ENCODE measurements at places on chromosomes 6 and 20.

DNA sequence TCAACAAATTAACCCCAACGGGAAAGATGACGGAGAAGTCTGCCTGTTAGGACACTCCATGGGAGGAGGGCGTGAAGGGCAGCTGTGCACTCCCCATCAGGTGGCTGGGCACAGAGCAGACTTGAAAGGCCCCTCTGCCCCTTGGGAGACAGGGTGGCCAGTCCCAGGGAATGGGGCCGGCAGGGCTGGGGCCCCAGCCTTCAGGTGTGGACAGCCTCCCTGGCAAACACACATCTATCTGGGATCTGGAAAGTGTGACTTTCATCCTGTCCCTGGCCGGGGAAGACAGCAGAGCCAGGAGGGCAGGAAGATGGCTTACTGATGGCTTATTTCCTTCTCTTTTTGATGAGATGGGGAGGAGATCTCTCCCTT, 4.5 kb upstream of the FRMD1 start:
- DNase-seq, result no peak

DNA sequence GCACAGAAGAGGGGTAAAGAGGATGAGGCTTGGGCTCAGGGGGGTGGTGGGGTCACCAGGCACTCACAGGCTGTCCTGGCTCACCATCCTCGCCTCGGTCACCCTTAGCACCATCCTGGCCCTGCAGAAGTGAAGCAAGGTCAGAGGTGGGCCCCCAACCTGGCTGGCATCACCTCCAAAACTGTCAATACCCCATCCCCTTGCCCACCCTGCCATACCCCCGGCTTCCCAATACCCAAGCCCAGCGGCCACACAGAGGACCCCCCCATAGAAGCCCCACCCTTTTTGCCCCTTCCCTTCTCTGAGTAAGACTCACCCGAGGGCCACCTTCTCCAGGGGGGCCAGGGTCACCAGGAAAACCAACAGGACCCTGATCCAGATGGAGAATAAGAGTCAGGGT, 23.6 kb downstream of the COL11A2 start:
- DNase-seq, result no peak

- no peak for DNase-seq
These were observed 9.6 kb upstream of the SPDEF start for GRCh38 chr6:34565722-34566137.

DNA sequence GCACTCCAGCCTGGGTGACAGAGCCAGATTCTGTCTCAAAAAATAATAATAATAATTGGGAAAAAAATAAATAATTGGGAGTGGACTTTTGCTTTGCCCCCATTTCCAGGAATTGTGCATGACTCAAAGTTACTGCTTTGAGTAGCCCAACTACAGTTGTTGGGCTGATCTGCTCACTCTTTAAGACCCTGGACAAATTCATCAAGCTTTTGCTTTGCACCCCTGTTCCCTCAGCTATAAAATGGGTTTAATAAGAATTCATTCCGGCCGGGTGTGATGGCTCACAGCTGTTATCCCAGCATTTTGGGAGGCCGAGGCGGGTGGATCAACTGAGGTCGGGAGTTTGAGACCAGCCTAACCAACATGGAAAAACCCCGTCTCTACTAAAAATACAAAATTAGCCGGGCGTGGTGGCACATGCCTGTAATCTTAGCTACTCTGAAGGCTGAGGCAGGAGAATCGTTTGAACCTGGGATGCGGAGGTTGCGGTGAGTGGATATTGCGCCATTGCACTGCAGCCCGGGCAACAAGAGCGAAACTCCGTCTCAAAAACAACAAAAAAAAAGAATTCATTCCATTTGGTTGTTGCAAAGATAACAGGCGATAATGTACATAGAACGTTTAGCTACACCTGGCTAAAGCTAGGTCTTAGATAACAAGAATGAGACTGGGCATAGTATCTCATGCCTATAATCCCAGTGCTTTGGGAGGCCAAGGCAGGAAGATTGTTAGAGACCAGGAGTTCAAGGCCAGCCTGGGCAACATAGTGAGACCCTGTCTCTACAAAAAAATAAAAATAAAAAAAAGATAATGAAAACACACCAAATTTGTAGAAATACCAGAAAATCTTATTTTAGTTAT, 87.9 kb upstream of the ZNF217 start:
- no peak for DNase-seq

DNA sequence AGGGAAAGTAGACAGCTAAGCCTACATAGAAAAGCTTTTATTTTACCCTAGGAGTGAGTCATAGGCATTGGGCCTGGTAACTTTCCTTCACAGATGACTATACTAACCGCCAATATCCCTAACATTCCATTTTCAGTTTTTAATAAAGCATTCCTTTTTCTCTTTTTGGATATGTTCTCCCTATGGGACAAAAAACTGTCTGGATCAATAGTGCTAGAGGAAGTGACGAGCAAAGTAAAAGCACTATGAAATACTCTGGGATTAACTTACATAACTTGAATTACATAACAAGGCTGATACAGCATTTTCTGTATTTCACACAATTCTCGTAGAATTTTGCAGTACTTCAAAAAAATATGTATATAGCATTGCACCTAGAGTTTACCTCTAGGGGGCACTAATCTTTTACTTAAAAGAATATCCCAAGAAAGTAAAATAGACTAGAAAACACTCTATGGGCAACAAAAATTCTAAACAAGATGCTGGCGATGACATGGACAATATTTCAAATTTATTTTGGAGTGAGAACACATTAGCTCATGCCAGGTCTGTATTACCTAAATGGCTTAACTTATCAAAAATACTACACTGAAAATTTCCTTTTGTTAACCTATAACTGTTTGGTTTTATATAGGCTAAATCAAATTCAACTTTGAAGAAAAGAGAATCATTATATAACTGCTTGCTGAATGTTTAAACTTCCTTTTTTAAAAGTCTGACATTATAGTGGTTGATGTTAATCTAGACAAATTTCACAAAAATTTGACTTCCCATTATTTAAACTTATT, 66.3 kb upstream of the DST start:
- DNase-seq, result no peak

DNA sequence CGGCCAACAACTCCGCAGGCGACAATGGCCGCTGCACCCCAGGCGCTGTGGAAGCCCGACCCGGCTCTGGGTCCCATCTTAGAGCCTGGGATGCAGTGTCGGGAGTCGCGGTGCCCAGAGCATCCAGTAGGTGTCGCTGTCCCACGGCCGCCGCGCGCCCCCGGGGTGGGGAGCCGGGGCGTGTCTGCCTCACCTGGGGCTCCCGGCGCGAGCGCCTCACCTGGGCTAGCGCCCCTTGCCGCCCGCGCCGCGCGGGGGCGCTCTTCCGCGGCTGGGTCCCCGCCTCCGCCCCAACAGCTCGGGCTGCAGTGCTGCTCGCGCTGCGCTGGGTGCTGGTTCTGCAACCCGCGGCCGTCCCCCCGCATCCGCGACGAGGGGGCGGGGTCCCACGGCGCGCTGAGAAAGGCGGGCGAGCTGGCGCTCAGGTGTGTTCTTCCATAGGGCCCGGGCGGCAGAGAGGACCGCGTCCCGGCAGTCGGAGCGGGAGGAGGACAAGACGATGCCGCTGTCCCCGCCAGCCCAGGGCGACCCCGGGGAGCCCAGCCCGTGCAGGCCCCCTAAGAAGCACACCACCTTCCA, at the start of gene CRYBG1:
TSS of gene CRYBG1 (plus strand) at position 308 of the 579 bp plus-strand sequence. CDS start at position 500, 192 bp downstream.
- DNase-seq, result no peak

DNA sequence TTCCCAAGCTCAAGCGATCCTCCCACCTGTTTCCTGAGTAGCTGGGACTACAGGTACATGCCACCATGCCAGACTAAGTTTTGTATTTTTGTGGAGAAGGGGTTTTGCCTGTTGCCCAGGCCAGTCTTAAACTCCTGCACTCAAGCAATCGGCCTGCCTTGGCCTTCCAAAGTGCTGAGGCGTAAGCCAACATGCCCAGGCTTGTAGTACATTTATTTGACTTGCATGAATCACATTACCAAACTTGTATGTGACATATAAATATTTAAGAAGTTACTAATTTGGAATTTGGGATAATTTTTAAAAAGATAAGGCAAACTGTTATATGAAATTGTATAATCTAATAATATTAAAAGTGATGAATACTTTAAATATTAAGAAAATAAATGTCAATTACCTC, 157.6 kb downstream of the MCHR2 start:
- DNase-seq, result no peak

DNA sequence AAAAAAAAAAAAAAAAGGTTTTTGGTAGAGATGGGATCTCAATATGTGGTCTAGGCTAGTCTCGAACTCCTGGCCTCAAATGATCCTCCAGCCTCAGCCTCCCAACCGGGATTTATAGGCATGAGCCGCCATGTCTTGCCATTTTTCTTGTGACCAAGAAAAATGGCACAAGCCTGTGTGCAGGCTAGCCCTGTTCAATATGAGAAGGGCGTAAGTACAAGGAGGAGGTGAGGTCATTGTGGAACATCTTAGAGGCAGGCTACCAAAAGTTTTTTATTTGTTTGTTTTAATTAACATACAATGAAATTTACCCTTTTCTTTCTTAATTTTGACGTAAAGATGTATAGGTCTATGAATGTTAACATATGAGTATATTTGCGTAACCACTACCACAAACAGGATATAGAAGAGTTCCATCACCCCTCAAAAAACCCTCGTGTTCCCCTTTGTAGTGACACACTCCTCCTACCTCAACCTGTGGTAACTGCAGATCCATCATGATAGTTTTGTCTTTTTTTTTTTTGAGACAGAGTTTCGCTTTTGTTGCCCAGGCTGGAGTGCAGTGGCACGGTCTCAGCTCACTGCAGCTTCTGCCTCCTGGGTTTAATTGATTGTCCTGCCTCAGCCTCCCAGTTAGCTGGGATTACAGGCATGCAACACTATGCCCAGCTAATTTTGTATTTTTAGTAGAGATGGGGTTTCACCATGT, 28.3 kb upstream of the KIF3B start:
- DNase-seq, result no peak

GRCh38 chr20:16352321-16352720, 220.9 kb downstream of the KIF16B start:
- DNase-seq, result no peak

DNA sequence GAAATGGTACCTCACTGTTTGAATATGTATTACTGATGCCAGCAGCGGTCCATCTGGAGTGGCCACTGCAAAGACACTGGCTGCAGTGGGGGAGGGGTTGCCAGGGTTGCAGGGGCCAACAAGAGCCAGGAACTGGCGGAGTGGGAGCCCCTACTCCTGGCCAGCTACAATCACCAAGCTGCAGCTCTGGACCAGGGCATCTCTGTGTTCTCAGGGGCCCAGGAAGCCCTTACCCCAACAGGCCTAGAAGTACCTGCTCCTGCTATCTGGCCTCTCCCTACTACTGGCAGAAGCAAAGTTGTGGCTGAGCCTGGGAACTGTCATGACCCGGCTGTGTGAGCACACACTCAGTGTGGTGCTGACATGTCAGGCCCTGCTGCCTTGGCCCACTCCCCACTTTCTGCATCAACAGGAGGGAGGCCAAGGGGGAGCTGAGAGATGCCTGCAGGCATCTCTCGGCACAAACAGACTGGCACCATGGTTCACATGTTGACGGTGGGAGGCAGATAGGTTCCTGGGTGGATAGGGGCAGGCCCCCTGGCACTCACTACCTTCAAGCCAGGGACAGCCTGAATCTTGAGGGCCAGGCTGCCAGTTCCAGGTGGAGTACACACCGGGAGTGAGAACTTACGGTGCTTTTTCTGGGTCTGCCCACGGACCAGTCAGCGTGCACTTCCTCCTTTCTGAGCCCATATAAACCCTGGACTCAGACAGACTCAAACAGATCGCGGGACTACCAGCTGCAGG, 1188.0 kb downstream of the GRIK2 start:
- DNase-seq, result no peak

- no peak for DNase-seq
These were observed 82.7 kb downstream of the SIM1 start for GRCh38 chr6:100382031-100382430.

DNA sequence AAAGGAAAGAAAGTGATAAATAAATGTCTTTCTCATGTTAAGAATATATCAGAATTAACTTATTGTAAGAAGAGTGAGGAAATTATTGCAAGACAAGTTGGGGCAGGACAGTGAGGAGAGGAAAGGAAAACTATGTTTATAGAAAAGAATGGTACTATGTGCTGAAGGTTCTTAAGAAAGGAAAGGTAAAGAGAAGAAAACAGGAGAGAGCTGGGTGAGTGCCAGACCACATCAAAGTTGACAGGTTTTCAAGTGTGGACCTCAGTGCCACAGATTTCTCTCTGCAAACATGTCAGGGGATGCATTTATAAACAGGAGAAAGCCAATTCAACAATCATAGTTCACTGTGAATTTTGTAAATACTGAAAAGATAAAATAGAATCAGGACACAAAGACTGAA, 439.2 kb downstream of the PKHD1 start:
- no peak for DNase-seq

DNA sequence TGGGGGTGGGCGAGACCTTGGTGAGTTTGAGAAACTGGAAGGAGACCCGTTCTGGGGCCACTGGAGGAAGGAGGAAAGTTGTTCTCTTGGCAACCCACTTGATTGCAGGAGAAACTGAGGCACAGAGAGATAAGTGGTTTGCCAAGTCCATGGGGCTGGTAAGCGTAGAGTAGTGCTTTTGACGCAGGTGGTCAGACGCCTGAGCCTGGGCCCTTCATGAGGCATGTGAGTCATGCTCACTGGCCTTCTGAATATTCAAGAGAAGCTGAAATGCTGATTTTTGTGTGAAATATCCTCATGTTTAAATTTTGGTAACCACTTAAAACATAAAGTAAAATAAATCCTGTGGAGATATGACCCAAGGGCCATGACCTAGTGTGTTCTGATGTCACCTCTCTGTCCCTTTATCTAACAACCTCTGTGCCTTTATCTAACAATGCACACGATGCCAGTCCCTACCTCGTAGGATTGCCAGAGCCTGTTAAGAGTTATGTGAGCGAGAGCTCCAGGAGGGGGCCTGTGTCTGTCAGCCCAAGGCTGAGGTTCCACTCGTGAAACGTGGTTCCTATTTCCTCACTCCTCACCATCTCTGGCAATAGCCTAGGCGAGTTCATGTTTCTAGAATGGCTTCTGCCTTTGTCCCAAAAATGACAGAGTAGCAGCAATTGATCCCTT, 32.8 kb upstream of the PMEPA1 start:
- no peak for DNase-seq

- no peak for DNase-seq
These were observed 16.5 kb upstream of the HLA-A start for GRCh38 chr6:29925727-29926412.

DNA sequence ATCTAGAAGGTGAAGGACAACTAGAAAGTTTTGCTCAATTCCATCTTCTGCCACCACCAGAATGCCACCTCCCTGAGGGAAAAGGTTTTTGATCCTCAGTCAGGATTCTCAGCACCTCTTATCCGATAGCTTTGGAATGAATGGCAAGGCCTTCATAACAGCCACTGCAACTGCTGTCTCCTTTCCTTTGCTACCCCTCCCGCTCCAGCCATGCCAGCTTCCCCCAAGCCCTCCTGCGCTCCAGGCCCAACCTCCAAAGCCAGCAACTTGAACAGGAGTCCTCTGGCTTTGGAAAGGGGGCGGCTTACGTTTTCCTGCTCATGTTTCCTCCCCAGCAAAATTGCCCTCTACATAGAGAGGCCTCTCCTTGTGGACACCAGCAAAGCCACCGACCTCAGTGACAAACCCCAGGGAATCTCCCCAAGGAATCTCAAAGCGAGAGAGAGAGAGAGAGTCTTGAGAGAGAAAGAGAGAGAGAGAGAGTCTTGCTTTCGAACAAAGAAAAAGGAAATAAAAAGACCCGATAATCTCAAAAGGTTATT, 420 bp upstream of the BTN2A1 start:
- peak; percentile 21 for DNase-seq
